ENCODE measurements at places on chromosomes 16 and 17.

- H3K4me3 ChIP-seq, result no peak overlapping the region
- no peak for DNase-seq
- H3K27ac ChIP-seq, result no peak overlapping the region
- H3K27me3 ChIP-seq, result peaks cover 2% of the 10 kb centered on the region
- H3K4me1 ChIP-seq, result no peaks in the 10 kb centered on the region
- H3K36me3 ChIP-seq, result no peaks in the 10 kb centered on the region
These were observed 85.1 kb downstream of the WWOX start for GRCh38 chr16:78184238-78185183.

DNA sequence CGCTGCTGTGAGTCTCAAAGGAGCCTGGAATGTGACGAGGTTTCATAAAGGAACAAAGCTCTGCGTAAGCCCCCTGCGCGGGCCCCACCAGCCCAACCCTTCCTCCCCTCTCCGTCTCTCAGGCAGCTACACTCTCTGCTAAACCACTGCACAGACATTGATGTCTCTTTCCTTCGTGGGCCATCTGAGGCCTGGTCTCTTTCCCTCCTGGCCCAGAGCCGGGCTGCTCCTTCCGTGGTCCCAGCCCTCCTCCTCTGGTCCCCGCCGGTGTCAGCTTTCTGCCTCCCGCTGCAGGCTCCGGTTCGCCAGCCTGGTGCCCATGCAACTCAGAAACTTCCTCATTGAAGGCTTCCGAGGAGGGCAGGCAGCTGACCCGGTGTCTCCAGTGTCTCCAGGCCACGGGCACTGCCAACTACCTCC lies 7.4 kb downstream of the SCARF1 start:
- H3K27ac ChIP-seq, result no peak overlapping the region
- H3K36me3 ChIP-seq, result no peaks in the 10 kb centered on the region
- peaks cover 13% of the 10 kb centered on the region for H3K27me3 ChIP-seq
- DNase-seq, result no peak
- no peak overlapping the region for H3K4me3 ChIP-seq

DNA sequence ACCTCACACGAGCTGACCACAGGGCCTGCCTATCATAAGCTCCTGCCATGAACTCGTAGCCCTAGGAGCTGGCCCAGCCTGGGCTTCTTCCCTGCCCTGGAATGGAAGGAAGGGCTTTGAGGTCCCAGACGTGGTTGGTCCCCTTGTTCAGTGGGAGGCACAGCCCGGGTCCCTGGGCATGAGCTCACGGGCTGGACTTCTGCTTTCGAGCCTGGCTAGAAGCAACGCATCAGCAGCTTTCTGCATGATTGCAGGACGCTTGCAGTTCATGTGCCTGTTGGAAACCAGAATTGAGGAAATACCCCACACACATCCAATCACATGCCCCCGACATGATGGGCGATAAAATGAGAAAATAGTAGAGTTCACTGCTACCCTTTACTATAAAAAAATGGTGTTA lies 293.3 kb downstream of the MAF start:
- no peak for DNase-seq
- H3K27me3 ChIP-seq, result peaks cover 6% of the 10 kb centered on the region
- no peak overlapping the region for H3K27ac ChIP-seq
- peaks cover 8% of the 10 kb centered on the region for H3K4me1 ChIP-seq

DNA sequence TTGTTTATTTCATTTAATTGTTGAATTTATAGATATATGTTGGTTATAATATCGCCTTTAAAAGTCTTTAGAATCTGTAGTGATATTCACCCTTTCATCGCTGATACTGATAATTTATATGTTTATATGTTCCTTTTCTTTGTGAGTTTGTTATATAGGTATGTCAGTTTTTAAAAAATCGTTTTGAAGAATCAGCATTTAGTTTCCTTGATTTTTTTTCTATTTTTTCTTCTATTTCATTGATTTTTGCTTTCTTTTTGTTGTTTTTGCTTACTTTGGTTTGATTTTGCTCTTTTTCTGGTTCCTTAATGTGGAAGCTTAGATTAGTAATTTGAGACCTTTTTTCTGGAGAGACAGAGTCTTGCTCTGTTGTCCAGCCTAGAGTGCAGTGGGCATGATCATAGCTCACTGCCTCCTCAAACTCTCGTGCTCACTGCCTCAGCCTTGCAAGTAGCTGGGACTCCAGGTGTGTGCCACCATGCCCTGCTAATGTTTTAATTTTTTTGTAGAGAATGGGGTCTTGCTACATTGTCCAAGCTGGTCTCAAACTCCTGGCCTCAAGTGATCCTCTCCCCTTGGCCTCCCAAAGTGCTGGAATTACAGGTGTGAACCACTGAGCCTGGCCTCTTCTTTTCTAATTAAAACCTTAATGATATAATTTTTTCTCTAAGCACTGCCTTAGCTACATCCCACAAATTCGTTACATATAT lies 7.5 kb downstream of the IST1 start:
- H3K4me3 ChIP-seq, result no peak overlapping the region
- H3K4me1 ChIP-seq, result peaks cover 12% of the 10 kb centered on the region
- DNase-seq, result no peak
- H3K27ac ChIP-seq, result no peak overlapping the region
- no peaks in the 10 kb centered on the region for H3K36me3 ChIP-seq

GRCh38 chr17:70327723-70328122 lies 158.4 kb downstream of the KCNJ2 start:
- H3K27ac ChIP-seq, result no peak overlapping the region
- no peak overlapping the region for H3K4me3 ChIP-seq
- H3K4me1 ChIP-seq, result no peaks in the 10 kb centered on the region
- H3K36me3 ChIP-seq, result no peaks in the 10 kb centered on the region

DNA sequence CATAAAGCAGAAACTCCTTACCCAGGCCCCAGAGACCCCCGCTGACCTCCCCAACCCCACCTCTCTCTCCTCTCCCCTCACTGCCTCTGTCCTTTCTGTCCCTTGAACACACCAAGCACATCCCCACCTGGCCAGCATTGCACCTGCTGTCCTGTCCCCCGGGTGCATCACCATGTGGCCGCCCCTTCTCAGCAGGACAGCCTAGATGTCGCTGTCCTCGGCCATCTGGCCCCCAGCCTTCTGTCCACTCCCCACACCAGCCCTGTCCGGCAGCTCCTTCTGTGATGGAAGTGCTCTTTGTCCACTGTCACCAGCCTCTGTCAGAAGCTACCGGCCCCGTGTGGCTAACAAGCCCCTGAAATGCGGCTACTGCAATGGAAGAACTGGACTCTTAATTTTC lies 12.3 kb upstream of the MPRIP start:
- peak overlapping the region; percentile 79 for H3K4me3 ChIP-seq
- peaks cover 29% of the 10 kb centered on the region for H3K27me3 ChIP-seq
- peaks cover 4% of the 10 kb centered on the region for H3K36me3 ChIP-seq
- peak overlapping the region; percentile 100 for H3K27ac ChIP-seq
- peak; percentile 93 for DNase-seq
- H3K4me1 ChIP-seq, result peaks cover 44% of the 10 kb centered on the region

- no peaks in the 10 kb centered on the region for H3K4me1 ChIP-seq
- no peak overlapping the region for H3K27ac ChIP-seq
- DNase-seq, result no peak
These were observed 84.9 kb upstream of the ASIC2 start for GRCh38 chr17:33377837-33378595.

GRCh38 chr17:57311281-57312216 lies 55.2 kb downstream of the MSI2 start:
- H3K27me3 ChIP-seq, result peaks cover 6% of the 10 kb centered on the region
- peaks cover 40% of the 10 kb centered on the region for H3K4me1 ChIP-seq
- DNase-seq, result no peak
- no peak overlapping the region for H3K4me3 ChIP-seq
- H3K36me3 ChIP-seq, result no peaks in the 10 kb centered on the region

DNA sequence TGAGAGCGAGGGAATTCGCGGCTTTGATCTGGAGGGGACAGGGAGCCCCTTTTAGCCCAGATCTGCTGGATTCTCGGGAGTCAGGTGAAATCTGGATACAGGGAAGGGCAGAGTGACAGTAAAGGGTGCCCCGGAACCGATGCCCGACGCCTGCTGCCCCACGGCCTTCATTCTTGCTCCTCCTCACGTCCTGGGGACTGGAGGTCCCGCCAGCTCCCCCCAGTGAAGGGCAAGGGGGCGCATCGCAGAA lies 596 bp downstream of the OR1F1 start:
- DNase-seq, result no peak
- H3K4me3 ChIP-seq, result peak overlapping the region; percentile 92
- peaks cover 44% of the 10 kb centered on the region for H3K27me3 ChIP-seq
- H3K27ac ChIP-seq, result no peak overlapping the region
- peaks cover 7% of the 10 kb centered on the region for H3K4me1 ChIP-seq

DNA sequence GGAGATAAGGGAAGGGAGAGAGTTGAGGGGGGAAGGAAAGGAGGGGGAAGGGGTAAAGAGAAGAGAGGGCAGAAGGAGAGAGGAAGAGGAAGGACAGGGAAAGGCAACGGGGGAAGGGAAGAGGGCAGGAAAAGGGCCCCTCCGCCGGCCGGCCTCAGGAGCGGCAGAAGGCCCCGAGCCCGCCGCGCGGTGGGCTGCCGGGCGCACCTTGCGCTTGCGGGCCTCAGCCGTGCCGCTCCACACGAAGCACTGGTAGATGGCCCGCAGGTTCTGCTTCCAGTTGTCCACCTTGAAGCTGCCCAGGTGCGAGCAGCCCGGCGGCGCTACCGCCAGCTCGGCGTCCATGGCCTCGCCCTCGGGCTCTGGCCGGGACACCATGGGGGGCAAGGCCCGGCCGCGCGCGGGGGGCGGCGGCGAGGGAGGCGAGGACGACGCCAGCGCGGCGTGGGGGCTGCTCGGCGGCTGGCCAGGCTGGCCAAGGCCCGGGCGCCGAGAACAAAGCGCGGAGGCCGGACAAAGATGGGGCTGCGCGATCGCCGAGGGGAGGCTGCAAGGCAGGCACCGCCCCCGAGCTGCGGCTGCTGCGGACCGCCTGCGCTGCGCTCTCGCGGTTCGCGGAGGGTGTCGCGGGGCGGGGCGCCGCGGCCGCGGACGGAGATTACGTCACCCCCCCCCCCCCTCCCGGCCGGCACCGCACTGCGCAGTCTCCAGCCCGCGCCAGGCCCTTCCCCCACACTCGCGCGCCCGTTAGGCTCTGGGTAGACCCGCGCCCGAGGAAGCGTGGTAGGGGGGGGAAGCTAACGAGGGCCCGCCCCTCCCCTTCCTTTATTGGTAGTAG lies at the start of gene USP22:
TSS of gene USP22 (minus strand) at position 554 of the 838 bp plus-strand sequence. CDS start at position 378, 176 bp downstream.
- peak; percentile 31 for DNase-seq
- peak within 1 kb of the TSS; percentile 97 for H3K27ac ChIP-seq
- peak within 1 kb of the TSS; percentile 92 for H3K4me3 ChIP-seq
- H3K27me3 ChIP-seq, result peaks cover 9% of the 10 kb centered on the region

DNA sequence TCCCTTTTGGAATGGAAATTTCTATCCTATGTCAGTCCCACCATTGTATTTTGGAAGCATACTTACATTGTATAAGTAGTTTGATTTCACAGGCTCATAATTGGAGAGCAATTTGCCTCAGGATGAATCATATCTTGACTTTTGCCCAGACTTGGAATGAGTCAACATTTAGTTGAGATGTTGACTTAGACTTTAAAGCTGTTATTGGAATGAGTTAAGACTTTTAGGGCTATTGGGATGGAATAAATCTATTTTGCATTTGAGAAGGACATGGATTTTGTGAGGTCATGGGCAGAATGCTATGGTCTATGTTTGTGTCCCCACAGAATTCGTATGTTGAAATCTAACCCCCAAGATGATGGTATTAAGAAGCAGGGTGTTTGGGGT lies 12.2 kb upstream of the ZNF594 start:
- no peak for DNase-seq
- no peaks in the 10 kb centered on the region for H3K4me1 ChIP-seq
- H3K4me3 ChIP-seq, result no peak overlapping the region
- no peak overlapping the region for H3K27ac ChIP-seq

DNA sequence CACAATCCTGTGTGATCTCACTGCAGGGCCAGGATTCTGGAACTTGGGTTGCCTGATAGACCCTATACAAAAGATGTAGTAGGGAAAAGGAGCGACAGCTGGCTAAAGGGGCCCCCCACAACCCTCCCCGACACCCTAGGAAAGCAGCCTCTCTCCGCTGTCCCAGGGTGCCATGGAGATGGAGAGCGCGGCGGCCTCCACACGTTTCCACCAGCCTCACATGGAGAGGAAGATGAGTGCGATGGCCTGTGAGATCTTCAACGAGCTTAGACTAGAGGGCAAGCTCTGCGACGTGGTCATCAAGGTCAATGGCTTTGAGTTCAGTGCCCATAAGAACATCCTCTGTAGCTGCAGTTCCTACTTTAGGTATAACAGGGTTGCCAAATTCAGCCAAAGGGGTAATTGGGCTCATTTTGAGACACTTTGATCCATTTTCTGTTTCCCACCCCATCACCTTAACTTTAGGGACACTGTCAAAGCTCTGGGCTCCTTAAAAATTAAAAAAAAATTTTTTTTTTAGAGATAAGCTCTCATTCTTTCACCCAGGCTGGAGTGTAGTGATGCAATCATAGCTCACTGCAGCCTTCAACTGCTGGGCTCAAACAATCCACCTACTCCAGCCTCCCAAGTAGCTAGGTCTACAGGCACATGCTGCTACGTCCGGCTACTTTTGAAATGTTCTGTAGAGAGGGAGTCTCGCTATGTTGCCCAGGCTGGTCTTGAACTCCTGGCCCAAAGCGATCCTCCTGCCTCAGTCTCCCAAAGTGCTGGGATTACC lies at the start of gene KLHL10:
TSS of gene KLHL10 (plus strand) at position 65 of the 778 bp plus-strand sequence. CDS start at position 173, 108 bp downstream.
- no peaks in the 10 kb centered on the region for H3K27me3 ChIP-seq
- H3K27ac ChIP-seq, result no peak within 1 kb of the TSS
- no peak for DNase-seq
- H3K4me1 ChIP-seq, result peaks cover 6% of the 10 kb centered on the region
- no peaks in the 10 kb centered on the region for H3K36me3 ChIP-seq

DNA sequence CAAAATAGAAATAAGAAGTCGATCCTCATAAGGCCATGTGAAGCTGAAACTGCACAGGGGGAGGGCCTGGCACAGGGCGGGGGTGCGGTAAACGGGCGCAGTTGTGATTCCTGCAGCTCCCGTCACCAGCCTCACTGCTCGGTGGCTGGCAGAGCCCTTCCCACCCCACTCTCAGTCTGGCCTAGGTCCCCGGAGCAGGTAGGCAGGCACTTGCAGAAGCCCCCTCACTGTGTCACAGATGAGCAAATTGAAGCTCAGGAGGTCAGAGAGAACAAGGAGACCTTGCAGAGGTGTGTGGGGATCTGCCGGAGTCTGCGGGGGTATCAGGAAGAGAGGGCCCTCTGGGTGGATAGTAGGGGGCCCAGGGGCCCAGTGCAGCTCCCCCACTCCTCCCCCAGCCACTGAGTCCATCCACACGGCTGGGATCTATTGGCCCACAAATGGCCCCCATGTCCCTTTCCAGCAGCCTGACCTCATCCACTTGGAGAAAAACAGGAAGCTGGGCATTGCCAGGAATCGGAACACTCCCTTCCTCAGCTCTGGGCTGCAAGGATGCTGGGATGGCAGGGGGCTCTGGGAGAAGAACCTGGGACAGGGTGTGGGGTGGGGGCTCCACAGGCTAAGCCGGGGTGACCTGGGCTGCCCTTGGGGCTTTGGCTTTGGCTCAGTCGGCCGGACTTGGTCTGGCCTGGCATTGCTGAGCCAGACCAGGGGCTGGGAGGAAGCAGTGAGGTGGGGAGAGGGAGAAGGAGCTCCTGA lies 21.4 kb upstream of the MAP3K14 start:
- no peak for DNase-seq
- no peak overlapping the region for H3K4me3 ChIP-seq
- H3K4me1 ChIP-seq, result no peaks in the 10 kb centered on the region
- H3K27me3 ChIP-seq, result peaks cover 3% of the 10 kb centered on the region
- H3K36me3 ChIP-seq, result peaks cover 4% of the 10 kb centered on the region
